ENCODE measurements at places on chromosomes 2 and 18.

DNA sequence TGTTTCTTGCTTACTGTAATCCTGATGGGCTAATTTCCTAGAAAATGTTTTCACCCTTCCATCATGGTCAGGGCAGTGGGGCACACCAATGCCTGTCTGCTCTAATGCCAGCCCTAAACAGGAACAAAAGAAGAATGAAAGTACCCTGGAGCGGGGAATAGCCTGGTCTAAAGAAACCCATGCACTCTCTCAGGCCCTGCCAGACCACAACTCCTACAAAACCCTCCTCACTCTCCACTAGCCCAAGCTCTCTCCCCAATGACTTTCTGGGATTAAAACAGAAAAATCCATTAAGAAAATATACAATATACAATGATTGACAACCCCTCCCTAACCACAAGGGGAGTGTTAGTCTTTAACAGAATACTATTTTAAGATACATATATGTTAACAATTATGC, 67.6 kb downstream of the AAK1 start:
- DNase-seq = no peak

DNA sequence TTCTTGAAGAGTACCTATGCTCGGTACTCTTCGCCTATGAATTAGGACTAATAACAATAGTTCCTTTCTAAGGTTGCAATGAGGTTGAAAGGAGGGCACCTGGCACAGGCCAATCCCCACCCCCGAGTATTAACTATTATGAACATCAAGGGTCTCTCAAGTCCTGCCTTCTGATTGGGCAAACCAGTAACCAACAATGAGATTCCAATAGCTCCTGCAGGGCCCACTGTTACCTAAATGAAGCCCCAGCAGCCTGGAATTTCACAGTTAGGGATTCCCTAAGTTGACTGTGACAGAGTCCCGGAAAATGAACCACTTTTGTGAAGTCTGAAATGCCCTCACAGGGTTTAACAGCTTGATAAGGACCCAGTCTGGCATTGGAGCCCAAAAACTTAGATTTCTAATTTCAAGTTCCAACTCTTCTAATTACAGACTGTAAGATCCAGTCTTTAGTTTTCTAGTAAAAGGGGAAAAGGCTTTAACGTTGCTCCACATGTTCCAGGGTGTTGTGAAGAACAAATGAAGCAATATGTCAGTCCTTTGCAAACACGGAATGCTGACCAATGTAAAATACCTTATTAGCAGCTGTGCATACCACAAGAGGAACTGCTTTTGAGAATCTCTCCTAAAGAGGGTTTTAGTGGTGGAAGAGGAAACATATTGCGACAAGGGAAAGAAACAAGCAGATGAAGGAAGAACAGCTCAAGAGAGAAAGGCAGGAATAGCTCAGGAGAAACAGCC, 277.7 kb upstream of the MAP2 start:
- DNase-seq = no peak

DNA sequence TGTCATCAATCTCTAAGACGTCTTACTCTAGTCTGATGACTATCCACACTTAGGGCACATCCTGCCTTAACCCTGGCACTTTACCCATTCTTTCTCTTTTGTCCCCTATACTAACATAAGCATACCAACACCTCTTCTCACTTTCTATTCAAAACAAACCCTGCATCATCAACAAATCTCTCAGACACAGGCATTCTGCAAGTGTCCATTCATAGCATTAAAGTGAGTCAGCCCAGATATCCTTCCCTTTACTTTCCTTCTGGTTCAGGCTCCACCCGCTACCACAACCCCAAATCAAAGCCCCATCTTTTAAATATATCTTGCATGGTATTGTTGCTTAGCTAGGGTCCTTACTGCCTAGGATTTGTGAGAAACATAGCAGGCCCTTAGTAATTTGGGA, 3.8 kb downstream of the GRB14 start:
- DNase-seq = no peak

DNA sequence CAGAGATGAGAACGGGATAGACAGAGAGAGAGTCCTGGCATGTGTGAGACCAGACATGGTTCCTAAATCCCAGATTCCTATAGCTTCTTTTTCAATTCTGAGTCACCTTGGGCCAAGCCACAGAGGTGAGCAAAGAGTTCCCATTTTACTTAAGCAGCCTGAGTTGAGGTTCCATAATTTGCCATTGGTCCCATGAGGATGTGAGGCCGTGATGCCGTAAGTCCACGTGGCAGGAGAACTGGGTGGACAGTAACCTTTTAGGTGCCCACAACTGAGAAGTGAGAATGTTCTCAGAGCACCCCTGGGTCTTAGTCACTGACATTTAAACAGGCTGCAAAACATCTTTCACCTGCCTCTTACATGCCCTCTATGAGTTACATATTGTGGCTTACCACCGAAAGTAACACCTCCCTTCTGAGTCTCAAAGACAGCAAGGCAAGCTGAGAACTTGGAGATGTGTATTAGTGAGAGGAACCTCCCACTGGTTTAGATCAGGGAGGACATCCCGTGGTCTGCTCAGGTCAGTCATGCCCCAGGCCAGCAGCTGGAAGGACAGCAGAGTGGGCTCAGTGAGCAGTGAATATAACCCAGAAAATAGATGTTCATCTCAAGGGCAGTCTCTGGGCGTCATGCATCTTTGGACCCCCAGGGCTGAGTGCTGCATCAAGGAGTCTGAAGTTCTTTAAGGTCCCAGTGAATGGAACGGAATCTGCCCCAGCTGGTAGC, 127.9 kb upstream of the LGALSL start:
- DNase-seq = peak; percentile 78

DNA sequence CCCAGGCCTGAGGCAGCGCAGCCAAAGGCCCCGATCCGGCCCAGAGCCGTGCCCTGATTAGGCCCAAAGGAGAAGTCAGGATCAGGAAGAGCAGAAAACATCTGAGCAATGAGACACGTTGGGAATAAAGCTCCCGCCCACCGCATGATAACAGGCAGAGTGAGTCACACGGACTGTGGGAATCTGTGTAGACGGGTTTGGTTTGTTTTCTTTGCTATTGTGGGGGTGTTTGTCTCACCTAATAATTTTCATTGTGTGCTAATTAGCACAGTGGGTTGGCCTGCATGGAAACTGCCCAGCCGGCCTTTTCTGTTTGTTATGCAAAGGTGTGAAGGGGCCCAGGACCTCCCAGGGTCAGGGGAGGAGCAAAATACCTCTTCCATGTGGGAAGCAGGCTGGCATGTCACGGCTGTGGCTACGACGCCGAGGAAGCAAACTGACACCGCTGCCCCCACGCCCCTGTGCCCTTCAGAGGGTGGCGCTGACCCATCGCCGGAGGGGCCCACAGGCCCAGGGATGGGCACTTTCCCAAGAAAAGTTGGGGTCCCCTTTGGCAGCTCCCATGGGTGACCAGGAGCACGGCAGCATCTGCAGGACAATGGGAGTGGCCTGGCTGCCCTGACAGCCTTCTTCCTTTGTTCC, 68.4 kb upstream of the CTDP1 start:
- no peak for DNase-seq

Data from CD4-positive, alpha-beta T cell treated with Interleukin-12 subunit alpha and Interleukin-12 subunit beta, for 1 hour (primary cell).